Activated CD4-positive, alpha-beta T cell treated with anti-CD3 and anti-CD28 coated beads, Interleukin-2, amount 50 U/mL, for 48 hours (primary cell): ENCODE measurements at places on chromosomes 16 and 17.

DNA sequence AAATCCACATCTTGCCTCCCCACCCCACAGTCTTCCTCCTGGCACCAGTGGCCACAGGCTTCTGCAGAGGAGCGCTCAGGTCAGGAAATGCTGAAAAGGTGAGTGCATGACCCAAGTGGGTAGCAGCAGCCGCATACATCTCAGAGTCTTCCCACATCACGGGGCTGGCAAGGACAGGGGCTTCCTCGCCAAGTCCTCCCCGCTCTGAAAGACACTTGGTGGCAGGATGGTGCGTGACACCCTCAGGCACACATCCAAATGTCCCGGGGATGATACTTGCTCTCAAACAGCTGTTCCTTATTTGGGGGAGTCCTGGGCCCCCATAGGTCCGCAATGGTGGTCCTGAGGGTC lies 8.8 kb upstream of the SLC16A5 start:
- DNase-seq, result no peak

DNA sequence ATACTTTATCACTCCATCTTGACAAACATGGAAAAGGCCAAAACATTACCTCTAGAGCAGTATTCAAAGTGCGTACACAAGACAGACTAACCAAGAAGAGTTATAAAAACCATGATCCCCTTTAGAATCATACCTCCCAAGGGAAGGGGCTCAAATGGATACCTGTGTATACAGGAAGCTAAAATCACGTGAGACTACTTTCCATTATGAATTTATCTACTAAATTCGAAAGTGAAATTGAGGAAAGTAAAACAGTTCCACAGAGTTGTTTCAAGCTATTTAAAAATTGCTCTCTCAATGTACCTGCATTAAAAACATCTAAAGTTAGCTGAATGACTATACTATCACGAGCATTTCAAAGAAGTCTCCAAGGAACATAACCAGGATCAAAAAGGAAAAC lies 32.7 kb downstream of the AP1G1 start:
- DNase-seq, result no peak

DNA sequence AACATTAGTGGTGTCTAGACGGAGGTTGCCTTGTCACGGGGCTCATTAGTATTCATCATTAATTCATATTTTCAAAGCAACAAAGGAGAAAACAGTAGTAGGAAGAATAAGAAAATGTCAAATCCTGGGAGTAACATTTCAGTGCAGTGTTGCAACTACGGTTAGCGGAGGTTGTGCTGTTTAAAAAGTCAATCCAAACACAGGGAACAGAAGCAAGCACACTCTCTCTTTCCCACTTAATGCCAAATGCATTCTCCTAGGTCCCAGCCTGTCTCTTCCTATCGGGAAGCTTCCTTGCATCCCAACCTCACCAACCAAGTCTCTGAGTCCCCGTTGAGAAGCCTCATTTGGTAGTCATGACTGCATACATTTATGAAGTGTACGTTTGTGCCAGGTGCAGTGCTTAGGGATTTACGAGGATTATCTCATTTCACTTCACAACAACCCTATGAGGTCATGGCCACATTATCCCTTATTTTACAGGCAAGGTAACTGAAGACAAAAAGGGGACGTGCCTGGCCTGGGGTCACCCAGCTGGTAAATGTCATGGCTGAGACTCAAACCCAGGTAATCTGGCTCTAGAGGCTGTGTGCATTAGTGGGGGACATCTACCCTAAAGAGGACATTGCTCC lies 283.6 kb upstream of the SALL1 start:
- no peak for DNase-seq

- DNase-seq, result no peak
These were observed 260.5 kb downstream of the CBLN1 start for GRCh38 chr16:49021136-49021535.

DNA sequence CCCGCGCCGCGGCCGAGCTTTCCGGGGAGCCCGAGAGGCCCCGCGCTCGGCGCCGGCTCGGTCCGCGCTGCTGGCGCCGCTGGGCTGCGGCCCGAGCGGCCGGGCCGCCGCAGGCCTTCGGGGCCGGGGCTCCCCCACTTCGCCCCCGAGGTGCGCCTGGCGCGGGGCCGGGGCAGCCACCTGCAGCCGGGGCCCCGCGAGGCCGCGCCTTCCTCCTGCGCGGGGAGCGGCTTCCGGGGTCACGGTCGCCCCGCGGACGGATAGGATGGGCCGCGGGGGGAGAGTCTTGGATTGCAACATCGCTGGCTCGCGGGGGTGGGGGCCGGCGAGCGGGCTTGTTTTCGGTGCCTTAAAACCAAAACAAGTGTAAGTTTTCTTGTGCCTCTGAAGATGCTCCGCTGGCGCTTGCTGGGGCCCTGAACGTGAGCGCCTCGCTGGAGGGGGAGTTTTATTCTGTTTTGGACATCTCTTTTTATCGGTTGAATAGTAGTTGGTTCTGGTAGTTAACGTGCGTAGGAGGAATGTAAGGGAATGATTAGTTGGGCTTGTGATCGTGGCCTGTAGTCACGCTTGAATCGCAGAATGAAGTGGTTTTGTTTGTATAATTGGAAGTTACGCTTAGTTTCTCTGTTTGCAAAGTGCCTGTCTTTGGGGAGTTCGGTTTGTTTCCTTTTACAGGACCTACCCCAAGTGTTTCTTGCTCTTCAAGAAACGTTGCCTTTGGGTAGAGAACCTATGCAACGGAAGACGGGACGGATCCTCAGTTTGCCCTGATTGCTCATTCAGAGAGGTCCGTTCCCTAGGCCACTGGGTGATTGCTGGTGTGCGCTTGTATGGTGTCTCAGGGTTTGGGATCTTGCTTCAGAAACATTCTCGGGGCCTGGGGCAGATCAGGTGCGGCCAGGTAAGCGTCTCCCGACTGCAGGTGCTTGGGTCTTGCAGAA lies 724 bp downstream of the UBE2I start:
- DNase-seq, result peak; percentile 63

- no peak for DNase-seq
These were observed 29.9 kb downstream of the METTL16 start for GRCh38 chr17:2481760-2482159.

- no peak for DNase-seq
These were observed 6.1 kb downstream of the SLC35G3 start for GRCh38 chr17:35188111-35188510.

DNA sequence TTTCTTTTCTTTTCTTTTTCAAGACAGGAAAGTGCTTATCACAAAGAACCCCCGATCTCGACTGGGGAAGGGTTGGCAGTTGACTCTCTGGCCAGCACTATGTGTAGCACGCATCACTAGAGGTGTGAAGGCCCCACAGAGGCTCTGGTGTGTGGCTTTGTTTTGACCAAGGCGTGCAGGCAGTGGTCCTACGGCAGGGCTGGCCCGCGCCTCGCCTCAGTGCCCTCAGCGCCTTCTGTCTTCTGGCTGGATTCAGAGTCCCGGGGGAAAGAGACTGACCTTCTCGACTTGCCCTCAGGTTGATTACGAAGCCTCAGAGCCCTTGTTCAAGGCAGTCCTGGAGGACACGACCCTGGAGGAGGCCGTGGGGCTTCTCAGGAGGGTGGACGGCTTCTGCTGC lies 18.7 kb downstream of the SGSH start:
- DNase-seq, result no peak

DNA sequence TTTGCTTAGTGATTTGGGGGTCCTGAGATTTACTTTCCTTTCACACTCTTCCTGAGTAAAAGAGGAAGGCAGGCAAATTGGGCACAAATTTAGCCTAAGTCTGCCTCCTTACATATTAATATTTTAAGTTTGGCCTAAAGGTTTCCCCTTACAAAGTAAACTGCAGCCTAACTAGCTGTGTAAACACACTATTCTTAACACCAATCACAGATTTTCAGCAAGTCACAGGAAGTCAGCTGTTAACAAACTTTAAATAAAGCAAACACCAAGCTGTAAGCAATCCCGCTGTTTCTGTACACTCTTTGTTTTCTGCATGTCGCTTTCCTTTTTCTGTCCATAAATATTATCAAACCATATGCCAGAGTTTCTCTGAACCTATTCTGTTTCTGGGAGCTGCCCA lies 45.1 kb upstream of the ABCC11 start:
- DNase-seq, result no peak

- DNase-seq, result peak; percentile 63
These were observed 37.3 kb downstream of the PIEZO1 start for GRCh38 chr16:88747588-88748301.

DNA sequence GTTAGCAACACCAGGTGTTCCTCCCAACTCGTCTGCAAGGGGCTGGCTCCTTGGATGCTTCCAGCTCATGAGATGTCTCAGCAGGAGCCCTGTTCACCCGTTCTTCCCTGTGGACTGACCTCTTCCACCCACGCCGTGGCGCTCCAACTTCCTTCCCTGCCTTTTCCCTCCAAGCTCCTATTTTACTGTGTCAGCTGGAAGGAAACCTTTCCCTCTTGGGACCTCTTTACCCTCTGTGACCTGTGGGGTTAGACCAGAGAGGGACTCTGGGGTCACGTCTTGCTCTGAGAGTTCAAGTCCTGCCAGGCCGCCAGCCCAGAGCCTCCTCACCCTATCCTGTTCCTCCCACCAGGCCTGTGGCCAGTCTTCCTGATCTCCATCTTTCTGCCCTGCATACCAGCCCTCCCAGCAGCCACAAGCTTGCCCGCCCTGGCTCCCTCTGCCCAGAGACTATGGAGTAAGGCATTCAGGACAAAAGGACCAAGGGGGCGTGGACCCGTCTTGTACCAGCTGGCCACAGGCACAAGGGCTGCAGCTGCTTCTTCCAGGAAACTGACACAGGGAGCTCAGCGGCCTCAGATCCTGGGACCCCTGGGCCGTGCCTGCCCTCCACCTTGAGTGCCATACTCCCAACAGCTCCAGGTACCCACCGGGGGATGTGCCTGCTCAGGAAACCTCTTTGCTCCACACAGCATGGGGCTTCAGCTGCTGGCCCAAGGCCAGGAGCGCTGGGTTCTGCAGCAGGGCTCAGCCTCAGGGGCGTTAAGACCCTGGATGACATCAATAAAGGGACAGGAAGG lies 3.0 kb downstream of the PAQR4 start:
- no peak for DNase-seq

- no peak for DNase-seq
These were observed 424.9 kb downstream of the SOX9 start for GRCh38 chr17:72545766-72546165.

GRCh38 chr16:68281368-68282063 lies 17.2 kb downstream of the SLC7A6 start:
- DNase-seq, result no peak

DNA sequence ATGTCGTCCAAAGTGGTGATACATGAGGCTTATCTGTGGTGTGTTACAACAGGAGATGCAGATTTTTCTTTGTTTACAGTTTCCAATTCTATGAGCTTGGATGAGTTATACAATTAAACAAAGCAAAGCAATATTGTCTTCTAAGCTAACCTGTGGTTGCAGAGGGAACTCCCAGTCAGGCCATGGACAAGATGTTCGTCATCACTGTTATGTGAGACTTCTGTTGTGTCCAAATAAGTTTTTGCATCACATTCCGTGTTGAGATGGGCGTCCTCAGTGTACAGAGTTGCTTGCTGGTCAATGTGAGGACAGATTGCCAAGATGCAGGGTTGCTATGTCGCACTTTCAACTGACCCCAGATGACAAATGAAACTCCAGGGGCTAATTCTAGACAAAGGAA lies 189.3 kb downstream of the IRF8 start:
- DNase-seq, result no peak

DNA sequence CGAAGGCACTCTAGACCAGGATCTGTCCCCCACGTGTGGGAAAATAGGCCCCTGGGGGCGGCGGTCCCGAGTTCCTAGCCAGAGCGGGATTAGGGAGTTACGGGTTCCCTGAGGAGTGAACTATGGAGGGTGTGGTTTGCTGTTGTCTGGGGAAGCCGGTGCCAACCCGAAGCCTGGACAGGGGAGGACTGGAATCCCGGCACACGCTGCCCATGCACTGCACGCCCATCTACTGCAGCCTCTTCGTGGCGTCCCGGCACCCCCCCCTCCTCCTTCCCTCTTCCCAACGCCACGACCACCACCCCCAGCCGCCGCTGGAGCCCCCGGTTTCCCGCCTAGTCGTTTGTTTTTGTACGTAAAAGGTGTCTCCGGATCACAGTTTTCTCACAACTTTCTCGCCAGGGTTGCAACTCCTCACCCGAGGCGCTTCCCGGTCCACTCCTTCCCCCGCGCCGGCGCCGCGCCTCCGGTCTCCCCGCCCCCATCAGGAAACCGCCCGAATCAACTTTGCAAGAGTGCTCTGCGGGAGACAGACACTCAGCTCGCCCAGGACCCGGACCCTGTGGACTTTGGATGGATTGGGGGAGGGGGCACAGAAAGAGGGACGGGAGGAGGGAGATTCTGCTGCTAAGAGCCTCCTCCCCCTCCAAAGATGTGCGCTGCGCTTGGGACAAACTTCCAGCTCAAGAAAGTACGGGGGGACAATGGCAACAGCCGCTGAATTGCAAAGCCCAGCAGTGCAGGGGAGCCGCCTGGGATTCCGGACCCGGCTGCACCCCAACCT lies 1.4 kb upstream of the LHX1 start:
- DNase-seq, result no peak

DNA sequence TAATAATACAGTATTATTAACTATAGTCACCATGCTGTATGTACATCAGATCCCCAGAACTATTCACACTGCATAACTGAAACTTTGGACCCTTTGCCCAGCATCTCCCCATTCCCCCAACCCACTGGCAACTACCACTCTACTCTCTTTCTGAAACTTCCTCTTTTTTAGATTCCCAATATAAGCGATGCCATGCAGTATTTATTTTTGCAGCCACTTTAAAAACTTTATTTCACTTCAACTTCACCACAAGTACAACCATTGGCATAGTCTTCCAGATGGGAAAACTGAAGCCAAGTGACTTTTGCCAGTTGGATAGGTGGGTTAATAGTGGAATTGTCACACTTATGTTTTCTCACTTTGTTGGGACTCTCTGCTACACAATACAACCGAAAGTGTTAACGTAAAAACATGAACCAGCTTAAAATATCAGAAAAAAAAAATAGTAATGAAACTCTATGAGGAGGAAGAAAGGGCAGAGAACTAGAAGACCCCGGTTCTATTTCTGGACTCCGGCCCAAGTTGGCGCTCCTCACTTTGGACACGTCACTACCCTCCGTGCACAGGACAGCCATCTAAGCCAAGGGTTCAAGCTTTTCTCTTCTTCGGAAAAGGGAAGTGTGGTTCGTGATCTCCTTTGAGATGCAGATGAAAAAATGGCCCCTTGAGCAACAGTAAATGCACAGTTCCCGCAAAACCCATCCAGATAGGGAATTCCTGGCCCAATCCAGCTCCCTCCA lies 743 bp downstream of the SHCBP1 start:
- peak; percentile 14 for DNase-seq

GRCh38 chr16:67013823-67014633 lies 14.9 kb upstream of the CBFB start:
- peak; percentile 89 for DNase-seq
